ENCODE measurements at places on chromosomes 3 and 15.

GRCh38 chr3:32316976-32317375 lies 74.7 kb upstream of the CMTM7 start:
- DNase-seq: no peak

DNA sequence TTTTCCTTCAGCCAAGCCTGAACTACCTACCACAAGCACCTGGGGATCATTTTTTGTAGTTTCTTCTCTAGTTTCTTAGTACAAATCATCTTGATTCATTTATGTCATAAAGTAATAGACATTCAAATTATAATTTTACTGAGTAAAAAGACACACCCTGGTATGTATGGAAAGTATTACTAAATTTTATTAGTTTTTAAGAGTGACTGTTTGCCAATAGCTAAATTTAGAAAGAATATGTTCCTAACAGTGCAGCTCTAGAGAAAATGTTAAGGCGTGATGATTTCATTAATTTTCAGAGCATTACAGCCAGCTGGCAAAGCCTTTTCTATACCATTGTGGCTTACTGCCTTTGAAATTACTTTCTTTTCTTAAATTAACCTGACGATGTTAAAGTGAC lies 612.0 kb upstream of the KCNMB2 start:
- DNase-seq: no peak

- DNase-seq: no peak
Measured at GRCh38 chr3:47010910-47011309, 31.4 kb downstream of the NBEAL2 start.

- no peak for DNase-seq
Measured at GRCh38 chr15:101318839-101319238, 23.8 kb upstream of the SNRPA1 start.

GRCh38 chr3:52983828-52984227 lies 62.0 kb downstream of the SFMBT1 start:
- no peak for DNase-seq

DNA sequence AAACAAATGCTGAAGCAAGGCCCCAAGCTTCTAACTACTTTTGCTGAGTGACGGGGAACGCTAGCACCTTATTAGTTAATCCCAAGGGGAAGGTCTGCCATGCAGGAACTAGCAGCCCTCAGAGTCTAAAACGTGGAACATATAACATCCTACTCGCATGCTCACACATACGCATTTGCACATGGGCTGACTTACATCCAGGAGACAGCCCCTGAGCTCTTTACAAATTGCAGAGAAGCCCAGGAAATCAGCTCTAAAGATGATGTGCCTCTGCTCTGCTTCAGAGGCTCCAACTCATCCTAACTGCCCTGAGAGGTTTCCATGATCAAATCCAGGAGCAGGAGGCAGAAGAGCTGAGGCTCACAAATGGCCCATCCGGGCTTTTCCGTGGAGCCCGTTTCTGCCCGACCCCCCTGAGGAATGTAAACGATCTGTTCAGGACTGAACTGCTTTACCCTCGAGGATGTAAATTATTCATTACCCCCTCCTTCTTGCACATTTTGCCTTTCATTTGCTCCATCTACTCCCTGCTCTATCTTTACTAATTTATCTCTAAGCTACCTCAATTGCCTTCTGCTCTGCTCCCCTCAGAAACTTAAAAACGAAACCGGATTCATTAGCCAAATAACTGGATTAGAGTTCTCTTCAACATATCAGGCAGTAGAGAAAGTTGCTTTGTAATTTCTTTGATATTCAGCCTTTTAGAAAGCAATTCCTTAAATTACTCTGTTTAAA lies 141.9 kb upstream of the CCDC54 start:
- DNase-seq: peak; percentile 36

- DNase-seq: no peak
Measured at GRCh38 chr3:47956521-47956920, 59.7 kb downstream of the MAP4 start.

DNA sequence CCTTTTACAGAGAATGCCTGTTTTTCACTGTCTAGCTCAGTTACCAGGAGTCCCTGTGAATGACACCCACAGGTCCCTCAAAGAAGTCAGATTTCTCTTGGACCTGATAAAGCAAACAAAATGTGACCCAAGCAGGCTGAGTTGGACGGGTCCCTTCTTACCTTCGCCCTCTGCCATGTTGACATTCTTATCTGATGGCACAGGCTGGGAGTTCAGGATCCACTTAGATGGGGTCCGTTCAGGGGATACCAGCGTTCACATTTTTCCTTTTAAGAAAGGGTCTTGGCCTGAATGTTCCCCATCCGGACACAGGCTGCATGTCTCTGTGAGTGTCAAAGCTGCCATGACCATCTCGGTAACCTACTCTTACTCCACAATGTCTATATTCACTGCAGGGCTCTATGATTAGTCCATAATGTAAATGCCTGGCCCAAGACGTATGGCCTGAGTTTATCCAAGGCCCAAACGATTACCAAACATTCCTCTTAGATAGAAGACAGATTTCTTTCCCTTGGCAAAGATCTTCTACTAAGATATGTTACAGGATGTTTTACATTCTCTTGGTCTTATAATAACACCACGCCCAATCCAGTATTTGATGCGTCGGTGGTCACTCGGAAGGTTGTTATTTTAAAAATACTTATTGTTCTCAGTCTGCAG lies 179.1 kb downstream of the THSD4 start:
- DNase-seq: peak; percentile 95

- DNase-seq: peak; percentile 50
Measured at GRCh38 chr15:59367022-59367451, 5.6 kb downstream of the MYO1E start.

DNA sequence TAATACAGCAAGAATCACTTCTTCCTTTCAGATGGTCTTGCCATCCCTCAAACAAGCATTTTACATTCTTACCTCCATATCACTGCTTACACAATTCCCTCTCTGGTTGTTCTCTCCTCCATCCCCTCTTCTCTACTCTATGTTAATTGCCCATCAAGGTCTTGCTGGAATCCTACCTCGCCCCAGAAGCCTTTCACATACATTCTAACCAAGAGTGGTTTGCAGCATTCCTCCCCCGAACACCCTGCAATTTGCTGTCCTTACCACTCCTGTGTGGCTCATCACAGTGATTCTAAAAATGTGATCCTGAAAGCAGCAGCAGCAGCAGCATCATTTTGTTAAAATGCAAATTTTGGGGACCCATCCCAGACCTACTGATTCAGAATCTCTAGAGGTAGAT lies 30.6 kb downstream of the TNIK start:
- DNase-seq: no peak

- DNase-seq: no peak
Measured at GRCh38 chr15:89071471-89071870, 16.8 kb upstream of the ABHD2 start.

DNA sequence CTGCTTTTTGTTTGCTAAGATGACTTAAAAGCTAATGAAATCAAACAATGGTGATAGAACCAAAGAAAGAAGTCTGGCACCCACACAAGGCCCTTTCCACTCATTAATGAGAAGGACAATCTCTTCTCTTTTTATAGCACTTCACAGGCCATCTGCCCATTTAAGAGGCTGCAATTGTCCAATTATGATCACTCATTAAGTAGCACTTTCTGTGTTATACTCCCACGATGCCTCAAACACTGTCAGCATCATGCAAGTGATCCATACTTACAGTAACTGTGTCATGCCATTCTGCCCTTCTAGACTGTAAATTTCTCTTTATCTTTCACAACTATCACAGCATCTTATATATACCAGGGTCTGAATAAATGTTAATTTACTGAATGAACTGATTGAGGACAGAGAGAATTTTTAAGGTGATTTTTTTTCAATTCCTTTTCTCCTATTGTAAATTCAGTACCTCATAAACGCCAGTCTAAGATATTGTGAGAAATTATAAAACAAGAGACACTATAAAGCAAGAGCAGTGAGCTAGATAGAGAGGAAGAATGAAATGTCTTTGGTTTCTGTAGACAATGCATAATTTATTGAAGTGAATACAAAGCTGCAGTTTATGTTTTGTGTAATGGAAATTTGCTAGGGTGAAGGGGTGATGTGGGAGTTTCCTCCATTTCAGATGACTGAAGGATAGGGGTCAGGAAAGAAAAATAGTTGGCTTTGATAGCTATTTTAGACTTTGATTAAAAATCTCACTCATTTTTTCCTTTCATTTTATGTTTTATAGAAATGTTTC lies 17.3 kb downstream of the CD200 start:
- no peak for DNase-seq

DNA sequence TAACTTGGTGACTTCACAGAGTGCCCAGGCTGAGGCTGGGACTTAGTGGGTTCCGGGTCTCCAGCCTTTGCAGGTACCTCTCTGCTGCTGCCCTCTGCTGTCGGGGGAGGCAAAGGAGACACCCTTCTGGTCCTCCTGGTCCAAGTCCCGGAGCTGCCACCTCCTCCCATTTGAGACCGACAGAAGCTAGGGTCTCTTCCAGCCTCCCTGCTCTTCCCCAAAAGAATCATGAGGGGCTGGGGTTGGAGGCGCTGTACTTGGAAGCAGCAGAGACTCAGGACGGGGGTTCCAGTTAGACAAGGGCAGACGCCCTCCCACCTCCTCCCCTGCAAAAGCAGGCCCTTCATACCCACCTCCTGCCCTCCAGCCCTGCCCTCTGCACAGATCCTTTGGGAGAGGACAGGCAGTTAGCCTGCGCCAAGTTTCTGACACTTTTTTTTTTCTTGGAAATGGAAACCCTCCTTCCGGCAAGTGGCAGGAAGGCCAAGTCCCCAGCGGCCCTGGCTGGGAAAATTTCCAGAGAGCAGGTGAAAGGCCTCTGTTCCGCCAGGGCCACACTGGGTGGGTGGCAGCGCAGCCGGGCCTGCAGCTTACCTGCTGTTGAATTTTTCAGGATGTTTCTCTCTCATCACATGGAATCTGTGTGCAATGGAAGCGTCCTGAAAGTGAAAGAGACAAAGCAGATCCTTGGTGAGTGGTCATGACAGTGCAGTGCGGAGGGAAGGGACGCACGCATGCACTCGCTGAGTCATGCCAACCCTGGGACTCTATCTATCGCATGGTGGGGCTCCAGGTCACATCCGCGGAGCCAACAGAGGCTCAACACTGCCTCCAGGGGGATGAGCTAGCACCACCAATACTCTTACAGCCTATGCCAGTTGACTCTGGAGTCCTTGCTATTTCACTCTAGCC lies 119.9 kb downstream of the DGKG start:
- peak; percentile 49 for DNase-seq

GRCh38 chr15:75921732-75922703 lies 18.3 kb downstream of the FBXO22 start:
- DNase-seq: peak; percentile 67

DNA sequence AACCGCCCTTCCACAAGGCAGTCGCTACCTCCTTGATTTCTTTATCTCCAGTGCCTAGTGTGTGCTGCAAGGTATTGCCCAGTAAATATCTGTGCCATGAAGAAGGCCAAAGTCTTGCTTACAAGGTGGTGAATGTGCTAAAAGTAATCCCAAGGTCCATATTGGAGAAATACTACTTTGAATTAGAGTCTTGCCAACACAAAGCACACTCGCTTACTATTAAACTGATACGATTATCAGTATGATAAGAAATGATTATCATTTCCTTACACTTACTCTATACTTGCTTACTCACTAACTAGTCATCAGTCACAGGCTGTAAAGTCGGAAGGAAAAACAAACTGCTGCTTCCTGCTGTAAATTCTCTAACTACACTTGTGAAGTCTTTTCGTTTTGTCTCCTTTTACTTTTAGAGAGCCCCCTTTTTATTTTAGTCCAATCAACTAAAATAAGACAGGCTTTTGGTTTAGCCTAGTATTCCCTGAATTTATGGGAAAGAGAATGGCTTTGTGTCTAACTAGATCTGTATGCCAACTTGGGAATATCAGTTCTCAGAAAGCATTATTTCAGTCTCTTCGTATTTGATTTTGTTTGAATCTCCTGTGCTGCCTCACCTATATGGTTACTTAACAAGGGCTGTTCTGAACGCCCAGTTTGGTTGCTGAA lies 107.1 kb upstream of the TSC22D2 start:
- no peak for DNase-seq

GRCh38 chr3:105765308-105765639 lies 103.5 kb downstream of the CBLB start:
- no peak for DNase-seq

- peak; percentile 22 for DNase-seq
Measured at GRCh38 chr3:4313606-4314293, 10.6 kb downstream of the SETMAR start.

- no peak for DNase-seq
Measured at GRCh38 chr15:75389791-75390382, 21.5 kb upstream of the MAN2C1 start.

DNA sequence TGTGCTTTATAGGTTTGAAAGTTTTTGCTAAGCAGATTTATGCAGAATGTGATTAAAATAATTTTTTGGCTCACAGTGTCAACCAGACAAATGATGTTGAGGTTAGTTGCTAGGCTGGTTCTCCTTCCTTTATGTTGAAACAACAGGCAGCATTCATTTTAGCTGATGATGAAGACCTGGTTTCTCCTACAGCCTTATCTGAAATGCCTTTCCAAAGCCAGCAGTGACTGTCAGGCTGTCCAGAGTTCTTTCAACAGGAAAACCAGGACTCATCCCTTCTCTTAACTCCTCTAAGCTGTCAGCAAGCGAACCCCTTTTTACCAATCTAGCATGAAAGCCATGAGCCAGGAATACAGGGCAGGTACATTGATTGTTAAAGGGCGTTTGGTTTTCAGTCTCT lies 84.1 kb downstream of the ZNF609 start:
- DNase-seq: no peak

- DNase-seq: no peak
Measured at GRCh38 chr3:31086698-31087097, 192.2 kb upstream of the GADL1 start.

- peak; percentile 70 for DNase-seq
Measured at GRCh38 chr15:64905119-64905831, 6.4 kb upstream of the ANKDD1A start.

DNA sequence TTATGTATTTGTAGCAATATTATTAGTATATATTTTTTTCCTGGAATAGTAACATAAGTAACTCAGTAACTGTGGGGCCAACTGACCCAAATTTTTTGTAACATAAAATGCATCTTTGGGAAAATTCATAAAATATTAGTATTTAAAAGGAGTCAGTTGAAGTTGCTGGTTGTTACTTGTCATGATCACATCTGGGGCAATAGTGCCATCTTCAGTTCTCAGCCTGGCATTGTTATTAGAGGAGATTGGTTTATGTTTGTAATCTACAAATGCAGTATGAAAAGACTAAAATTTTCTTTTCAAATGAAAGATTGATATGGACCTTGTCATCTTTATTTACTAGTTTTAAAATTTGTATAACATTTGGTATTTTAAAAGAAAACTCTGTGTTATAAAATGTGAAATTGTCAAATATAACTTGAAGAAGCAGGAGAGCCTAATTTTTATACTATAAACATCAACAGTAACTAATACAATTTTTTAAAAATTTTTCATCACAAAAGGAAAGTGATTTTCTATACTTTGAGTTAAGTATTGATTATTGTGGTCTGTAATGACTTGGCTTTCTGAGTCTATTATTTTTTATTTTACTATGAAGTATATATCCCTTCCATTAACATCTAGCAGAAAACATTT lies 38.8 kb upstream of the MLF1 start:
- peak; percentile 52 for DNase-seq

- DNase-seq: peak; percentile 24
Measured at GRCh38 chr3:28901018-28901417, 379.9 kb upstream of the RBMS3 start.

DNA sequence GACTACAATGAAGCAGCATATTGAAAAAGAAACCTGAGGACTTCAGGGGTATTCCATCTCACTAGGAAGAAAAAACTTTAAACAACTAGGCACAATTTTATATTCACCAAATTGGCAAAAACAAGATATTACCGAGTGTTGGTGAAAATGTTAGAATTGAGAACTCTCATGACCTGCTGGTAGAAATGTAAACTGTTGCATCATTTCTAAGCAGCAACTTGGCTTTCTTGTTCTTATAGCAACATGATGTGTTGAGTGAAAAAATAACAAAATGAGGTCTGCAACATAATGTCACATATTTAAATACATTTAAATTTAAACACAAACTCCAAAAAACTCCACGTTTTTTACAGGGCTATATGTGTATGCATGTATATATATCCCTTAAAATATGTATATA lies 59.0 kb upstream of the SPPL2A start:
- no peak for DNase-seq

Measured in fibroblast of skin of abdomen (primary cell).